ENCODE measurements at places on chromosomes 7 and 10. TPM values are rescaled to one million over a fixed set of nuclear protein-coding genes. Genes with fewer than 3 reads are reported as not detected.

PLXDC2 gene
- total RNA-seq, result not detected

TMEM273 gene
- 17.3 TPM for total RNA-seq

LRRC18 gene
- total RNA-seq, result not detected

VIPR2 gene
- total RNA-seq, result 0.30 TPM

MPP7 gene
- 24.0 TPM for total RNA-seq

STEAP1B gene
- 1.3 TPM for total RNA-seq

ANKRD22 gene
- 0.43 TPM for total RNA-seq

CYP2C18 gene
- not detected for total RNA-seq

CHAT gene
- total RNA-seq, result not detected

ASZ1 gene
- not detected for total RNA-seq

TIMM23 gene
- total RNA-seq, result 42.3 TPM

GIMAP7 gene
- total RNA-seq, result 252 TPM

ZNF32 gene
- total RNA-seq, result 23.4 TPM

SPAG6 gene
- not detected for total RNA-seq

FOXI2 gene
- total RNA-seq, result not detected

CXCL12 gene
- total RNA-seq, result not detected

PIP gene
- total RNA-seq, result not detected

CACNA2D1 gene
- total RNA-seq, result not detected

OR6B1 gene
- total RNA-seq, result not detected

COL1A2 gene
- not detected for total RNA-seq

COG5 gene
- 37.3 TPM for total RNA-seq

TDRD1 gene
- total RNA-seq, result 0.55 TPM

PCBD1 gene
- 21.2 TPM for total RNA-seq

SPAM1 gene
- total RNA-seq, result not detected

AOAH gene
- 4.5 TPM for total RNA-seq

EPO gene
- not detected for total RNA-seq

METTL27 gene
- total RNA-seq, result 2.8 TPM

KCND2 gene
- not detected for total RNA-seq

ADRB1 gene
- total RNA-seq, result not detected

PAPOLB gene
- total RNA-seq, result not detected

ZNF518A gene
- 18.3 TPM for total RNA-seq

SFTPA1 gene
- not detected for total RNA-seq

HABP2 gene
- total RNA-seq, result not detected

TAS2R4 gene
- 0.70 TPM for total RNA-seq

OPN4 gene
- not detected for total RNA-seq

SP8 gene
- total RNA-seq, result not detected

CD36 gene
- total RNA-seq, result not detected

NRG3 gene
- not detected for total RNA-seq

ADAM12 gene
- total RNA-seq, result 0.07 TPM

CREB5 gene
- not detected for total RNA-seq

PCLO gene
- total RNA-seq, result not detected

PRR15 gene
- not detected for total RNA-seq
